Kidney (tissue), 22 donors: ENCODE measurements at places on chromosomes 12 and 14. TPM values are rescaled to one million over a fixed set of nuclear protein-coding genes. Genes with fewer than 3 reads are reported as not detected.
A peak's percentile ranks its signal among the peaks of the same experiment; 100 is the strongest.

RERG gene
- 44.7 TPM for total RNA-seq

DNA sequence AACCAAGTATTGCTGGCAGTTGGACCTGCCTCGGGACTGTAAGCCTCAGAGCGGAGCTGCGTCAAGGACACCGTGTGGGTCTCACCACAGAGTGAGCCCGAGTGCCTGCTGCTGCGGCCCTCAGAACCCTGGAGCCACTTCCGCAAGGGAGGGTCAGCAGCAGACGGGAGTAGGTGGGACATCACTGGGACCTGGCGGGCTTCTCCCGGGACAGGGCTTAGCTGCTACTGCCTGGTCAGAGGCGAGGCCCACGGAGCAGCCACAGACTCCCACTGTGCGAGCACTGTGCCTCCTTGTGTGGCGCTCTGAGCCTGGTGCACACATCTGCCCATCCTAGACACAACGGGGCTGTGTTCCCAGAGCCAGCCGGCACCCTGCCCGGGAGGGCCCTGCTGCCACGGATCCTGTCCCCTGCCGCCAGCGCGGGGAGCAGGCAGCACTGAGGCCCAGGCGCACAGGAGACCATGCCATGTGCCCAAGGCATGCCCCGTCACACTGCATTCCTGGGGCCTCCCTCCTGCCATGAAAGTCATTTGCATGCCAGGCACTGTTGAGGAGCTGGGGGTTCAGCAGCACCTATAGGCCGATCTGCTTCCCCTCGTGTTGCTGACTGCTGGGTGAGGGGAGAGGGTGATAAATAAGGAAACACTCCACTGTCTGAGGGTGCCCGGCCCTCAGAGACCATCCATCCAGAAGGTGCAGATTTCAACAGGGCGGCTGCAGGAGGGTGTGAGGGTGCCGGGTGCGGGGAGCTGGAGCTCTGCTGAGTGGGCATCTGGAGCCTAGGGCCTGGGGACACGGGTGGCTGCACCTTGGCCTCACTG is 10.0 kb downstream of the HIP1R start:
- DNase-seq = no peak

- DNase-seq = no peak
These were observed 137.5 kb upstream of the KRAS start for GRCh38 chr12:25388183-25388582.

DNA sequence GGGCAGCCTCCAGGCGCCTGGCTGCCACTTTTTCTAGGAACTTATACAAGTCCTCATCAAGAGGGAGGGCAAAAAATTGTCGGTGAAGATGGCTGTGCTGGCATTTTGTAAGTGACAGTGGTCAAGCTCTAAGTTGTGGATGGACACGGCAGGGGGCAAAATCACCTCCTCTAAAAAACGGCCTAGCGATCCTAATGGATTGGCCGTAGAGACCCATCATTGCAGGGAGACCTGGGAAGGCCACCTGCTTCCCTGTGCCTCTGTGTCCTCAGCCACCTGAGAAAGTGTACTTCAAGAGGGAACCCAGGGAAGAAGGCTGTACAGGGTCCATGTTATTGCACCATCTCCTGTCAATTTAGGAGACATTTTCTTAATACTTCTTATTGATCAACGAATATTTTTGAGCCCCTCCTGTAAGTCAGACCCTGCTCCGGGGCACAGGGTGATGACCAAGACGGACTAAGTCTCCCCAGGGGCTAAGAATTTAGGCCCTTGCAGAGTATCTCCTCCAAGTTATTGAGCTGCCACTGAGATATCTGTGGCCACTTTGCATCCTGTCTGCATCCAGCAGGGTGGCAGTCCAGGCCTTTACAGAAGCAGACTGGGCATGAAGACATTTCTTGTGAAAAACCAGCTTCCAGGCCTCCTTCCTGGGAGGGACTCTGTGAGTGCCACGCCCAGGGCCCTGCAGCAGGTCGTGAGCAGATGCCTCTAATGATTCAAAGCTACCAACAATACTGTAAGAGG is 40.5 kb downstream of the PSMA6 start:
- peak; percentile 39 for DNase-seq

- DNase-seq = no peak
These were observed 1.8 kb downstream of the TM7SF3 start for GRCh38 chr12:27012239-27012981.

DNA sequence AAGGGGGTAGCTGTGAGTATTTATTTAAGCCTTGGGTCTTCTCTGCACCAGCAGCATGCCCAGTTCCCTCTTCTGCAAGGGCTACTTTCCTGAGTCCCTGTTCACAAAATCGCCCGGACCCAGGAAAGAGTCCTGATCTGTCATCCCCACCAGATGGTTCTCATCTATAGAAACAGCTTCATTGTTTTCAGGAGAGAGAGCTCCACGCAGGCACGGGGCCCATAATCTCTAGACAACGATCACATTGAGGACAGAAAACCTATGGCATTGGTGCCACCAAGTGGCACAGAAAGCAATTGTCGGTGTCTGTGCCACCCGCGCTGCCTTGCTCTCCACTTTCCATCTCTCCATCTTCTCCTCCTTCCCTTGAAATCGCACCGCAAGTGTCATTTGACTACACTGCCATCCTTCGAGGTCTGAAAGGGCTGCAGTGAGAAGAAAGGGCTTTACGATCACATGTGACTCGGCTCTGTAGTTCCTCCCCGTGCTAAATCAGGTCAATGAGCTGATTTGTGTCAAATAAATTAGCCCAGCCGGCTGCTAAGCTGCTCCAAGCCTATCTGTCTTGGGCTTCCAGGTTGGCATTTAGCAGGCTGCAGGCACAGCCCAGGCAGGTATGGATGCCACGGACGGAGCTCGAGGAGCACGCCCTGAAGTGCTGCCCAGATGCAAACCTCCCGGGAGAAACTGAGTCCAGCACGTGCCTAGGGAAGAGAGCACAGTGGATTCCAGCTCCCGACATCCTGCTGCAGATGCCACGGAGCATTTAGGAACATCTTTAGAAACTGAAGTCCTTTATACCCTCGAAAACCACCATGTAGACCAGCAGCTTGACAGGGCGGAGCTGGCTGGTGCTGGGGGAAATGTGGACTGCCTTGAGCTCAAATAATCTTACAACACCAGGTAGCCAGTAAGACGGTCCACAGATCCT is 28.8 kb downstream of the SPRING1 start:
- peak; percentile 88 for DNase-seq

DNA sequence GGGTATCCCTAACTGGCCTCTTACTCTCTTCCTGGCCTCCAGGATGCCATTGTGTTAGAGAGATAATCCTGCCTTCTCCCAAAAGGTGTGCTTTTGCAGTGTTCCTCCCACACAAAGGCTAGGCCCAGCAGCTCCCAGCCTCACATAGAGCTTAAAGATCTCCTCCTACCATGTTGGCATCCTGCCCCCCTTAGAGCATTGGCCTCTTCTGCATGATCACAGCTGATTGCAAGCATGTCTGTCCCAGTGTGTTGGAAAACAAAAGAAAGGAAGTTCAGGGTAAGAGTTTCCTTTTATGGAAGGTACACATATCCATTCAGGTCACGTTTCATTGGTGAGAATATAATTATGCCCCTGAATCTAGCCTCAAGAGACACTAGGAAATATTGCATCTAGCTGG is 405.4 kb downstream of the TMTC2 start:
- DNase-seq = no peak

GRCh38 chr14:34966413-34966812 is 16.4 kb upstream of the SRP54 start:
- no peak for DNase-seq

DNA sequence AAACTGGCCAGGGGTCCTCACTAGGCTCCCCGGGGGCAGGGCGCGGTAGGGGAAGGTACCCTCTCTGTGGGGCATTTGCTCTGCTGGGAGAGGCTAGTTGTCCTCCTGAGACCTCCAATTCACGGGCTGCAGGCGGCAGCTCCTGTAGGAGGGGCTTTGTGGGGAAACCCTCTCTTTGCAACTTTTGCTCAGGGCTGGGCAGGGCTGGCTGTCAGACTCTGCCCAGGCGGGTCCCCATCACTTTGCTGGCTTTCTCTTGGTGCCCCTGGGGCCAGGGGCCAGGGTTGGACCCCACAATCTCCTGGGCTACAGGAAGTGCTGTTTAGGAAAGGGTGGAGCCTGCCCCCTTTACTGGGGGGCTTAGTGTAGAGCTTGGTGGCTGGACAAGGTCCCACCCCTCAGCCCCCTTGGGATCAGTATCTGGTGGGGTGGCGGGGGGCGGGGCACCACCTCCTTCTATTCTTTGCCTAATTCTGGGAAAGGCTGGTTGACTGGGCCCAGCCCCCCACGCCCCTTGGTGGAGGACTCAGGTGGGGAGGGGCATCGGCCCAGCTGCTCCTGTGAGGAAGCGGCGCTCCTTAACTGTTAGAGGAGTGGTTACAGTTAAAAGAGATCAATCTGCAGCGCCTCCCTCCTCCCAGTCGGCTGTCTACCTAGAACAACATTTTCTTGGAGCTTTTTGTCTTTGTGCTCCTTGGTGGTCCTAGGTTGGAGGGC is 918.7 kb downstream of the AACS start:
- DNase-seq = peak; percentile 44

DNA sequence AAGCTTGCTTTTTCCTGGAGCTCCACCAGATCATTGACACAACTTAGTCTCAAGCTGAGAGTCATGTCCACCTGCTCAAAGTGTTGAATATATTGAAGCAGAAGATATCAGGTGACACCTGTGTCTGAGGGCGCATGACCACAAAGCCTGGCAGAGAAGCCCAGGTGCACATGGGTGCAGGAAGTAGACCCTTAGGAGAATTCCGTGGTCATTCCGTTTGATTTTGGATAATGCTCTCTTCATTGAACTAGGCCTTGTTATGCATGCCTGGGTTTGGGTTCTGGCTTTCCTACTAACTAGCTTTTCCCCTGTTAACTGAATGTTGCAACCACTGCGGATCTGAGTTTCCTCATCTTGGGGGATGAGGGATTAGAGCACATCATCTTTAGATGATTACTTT is 7.1 kb downstream of the ARHGDIB start:
- no peak for DNase-seq

DNA sequence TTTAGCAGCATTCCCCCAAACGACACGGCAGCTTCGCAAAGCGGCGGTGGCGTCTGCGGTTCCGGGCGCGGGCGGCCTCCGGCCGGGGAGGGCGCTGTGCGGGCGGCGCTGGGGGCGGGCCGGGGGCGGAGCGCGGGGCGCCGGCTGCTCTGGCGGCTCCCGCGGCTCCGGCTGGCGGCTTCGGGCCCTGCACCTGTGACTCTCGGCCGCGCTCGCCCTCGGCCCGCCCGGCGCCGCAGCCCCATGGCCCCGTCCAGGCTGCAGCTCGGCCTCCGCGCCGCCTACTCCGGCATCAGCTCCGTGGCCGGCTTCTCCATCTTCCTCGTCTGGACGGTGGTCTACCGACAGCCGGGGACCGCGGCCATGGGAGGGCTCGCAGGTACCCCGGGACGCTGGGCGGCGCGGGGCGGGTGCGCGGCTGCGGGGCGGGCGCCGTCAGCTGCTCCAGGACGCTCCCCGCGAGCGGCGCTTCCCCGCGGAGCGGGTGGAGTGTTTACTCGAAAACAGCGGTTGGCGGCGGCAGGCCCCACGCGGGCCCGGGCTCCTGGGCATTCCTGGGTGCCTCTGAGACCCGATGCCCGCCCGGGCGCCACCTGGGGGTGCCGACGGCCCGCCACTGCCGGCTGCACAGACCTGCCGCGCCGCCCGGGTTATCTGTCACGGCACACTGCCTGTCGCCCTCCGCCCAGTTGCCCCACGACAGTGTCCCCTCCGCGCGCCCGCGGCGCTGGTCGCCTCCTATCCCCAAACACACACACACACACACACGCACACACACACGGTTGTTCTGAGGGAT is at the start of gene SLC48A1:
TSS of gene SLC48A1 (plus strand) at position 177 of the 796 bp plus-strand sequence. CDS start at position 244, 67 bp downstream.
- peak; percentile 75 for DNase-seq

- peak; percentile 21 for DNase-seq
These were observed 210.1 kb downstream of the RGS6 start for GRCh38 chr14:72142328-72142727.

DNA sequence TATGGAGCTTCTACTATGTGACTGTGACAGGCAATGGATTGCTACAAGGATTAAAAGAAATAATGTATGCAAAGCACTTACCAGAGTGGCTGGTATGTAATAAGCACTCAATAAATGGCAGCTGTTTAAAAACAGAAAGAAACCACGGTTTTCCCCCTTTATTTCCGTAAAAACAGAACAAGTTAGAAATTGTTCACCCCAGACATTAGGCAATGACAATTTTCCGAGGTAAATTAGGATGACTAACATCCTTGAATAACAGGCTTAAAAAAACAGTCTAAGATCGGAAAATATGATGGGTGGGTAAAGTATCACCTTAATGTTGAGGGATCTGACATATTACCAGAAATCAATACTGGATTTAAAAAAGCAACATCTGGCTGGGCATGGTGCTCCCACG is 20.9 kb upstream of the CNIH1 start:
- no peak for DNase-seq

SDS gene
- 1.0 TPM for total RNA-seq

LTBR gene
- total RNA-seq = 114 TPM

TMEM229B gene
- 7.8 TPM for total RNA-seq

PROX2 gene
- not detected for total RNA-seq

- DNase-seq = no peak
These were observed 160.1 kb downstream of the SUDS3 start for GRCh38 chr12:118536306-118536906.

CLEC9A gene
- 0.57 TPM for total RNA-seq

SLCO1B1 gene
- not detected for total RNA-seq

SYCP3 gene
- total RNA-seq = 0.25 TPM

DNA sequence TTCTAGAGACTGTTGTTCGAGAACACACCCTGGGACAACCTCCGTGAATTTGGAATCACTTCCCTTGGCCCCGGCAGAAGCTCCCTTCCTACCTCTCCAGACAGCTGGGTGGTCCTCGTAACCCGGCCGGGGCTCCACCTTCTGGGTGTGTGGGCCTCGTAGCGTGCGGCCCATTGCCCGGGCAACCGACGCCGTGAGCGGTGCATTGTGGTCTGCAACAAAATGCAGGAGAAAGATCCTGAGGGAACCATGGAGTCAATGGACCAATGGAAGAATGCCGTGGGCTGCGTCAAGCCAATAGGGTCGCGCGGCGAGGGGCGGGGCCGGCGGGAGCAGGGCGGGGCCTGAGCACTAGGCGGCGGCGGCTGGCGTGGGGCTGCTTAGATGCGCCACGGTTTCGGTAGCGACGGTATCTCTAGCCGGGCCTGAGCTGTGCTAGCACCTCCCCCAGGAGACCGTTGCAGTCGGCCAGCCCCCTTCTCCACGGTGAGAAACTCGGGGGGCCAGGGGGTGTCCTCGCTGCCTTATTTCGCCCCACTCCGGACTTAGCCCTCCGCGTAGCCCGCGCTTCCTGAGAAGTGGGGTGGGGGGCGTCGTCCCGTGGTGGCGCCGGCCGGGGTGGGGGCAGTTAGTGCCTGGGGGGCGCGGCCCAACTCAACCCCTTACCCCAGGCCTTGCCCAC is at the start of gene DYNLL1:
TSS of gene DYNLL1 (plus strand) at position 383 of the 682 bp plus-strand sequence. CDS start 309 bp downstream, outside the sequence.
- DNase-seq = peak; percentile 98
